ENCODE measurements at places on chromosomes 1 and 21. TPM values are rescaled to one million over a fixed set of nuclear protein-coding genes. Genes with fewer than 3 reads are reported as not detected.
A peak's percentile ranks its signal among the peaks of the same experiment; 100 is the strongest.

Gene PCP4
- total RNA-seq = not detected

- no peak for DNase-seq
Observed at GRCh38 chr1:199834711-199835110, 192.8 kb upstream of the NR5A2 start.

Gene TPTE
- not detected for total RNA-seq

Gene SYNJ1
- 14.3 TPM for total RNA-seq

GRCh38 chr1:110248746-110249145 lies 38.6 kb downstream of the KCNC4 start:
- DNase-seq = peak; percentile 54

DNA sequence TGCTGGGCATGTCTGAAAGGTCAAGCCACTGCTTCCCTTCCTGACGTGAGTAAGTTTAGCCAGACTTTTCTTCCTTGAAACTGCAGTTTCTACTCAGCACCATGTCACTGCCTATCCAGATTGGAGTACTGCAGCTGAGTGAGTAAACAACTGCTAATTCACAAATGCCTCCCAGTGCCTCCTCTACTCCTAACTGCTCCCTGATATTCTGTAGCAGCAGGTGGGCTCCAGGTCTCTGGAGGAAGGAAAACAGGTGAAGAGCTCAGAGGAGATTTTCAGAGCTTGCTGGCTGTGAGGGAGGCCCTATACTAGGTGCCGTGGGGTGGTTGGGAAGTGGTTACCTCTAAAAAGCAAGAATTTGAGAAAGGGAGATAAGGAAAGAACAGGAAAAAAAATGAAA lies 96.5 kb downstream of the KIF14 start:
- no peak for DNase-seq
